ENCODE measurements at places on chromosomes 5 and 9.

GRCh38 chr5:147616421-147616820 lies 106.6 kb upstream of the DPYSL3 start:
- DNase-seq, result no peak

DNA sequence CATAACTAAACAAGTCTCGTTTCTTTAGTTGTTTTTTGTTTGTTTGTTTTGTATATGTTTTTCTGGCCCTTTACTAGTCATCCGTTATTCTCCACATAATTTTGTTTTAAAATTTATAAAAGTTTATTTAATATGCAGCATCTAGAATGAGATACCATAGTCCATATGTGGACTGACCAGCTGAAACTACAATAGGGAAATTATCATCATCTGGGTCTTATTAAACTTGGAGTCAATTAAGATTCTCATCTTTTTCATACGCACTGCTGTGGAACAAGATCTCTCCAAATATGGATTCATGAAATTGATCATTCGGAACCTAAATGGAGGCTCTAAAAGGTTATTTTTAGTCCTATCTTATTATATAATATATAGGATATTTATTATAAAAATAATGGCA lies 99.3 kb downstream of the FGF1 start:
- no peak for DNase-seq

DNA sequence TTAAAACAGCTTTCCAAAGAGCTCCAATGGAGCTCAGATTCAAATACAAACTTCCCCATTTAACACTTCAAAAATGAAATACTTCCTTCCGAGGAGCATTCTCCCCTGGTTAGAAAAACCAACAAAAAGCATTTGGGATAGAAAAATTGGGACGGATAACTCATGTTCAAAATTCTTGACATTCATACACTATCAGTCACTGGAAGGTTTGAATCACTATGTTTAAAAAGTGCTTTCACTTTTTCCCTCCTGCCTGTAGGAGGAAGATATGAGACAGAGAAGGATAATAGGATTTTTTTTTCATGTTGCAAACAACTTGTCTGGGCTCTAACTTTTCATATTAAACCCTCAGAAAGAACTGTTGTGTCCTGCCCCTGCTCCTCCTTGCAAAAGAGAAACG lies 412.0 kb downstream of the ACTL7B start:
- DNase-seq, result no peak

GRCh38 chr9:108586471-108587139 lies 269.2 kb downstream of the ACTL7B start:
- no peak for DNase-seq

GRCh38 chr9:30522486-30522885 lies 1862.0 kb upstream of the ACO1 start:
- DNase-seq, result no peak

DNA sequence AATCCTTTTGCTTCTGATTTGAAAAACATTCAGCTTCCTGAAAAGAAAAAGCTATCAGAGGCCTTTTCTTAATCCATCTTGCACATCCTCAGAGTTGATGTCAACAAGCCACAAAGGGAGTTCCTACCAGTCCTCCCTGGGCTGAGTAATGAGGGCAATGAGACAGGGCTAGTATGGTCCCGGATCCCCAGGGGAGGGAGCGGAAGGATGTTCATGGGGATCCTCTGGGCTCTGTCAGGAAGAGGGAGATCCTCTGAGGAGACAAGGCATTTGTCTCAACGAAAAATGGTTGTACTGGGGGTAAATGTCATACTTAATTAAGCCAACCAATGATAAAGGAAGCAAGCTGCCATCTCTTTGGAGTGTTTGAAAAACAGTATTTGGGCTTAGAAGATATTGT lies 195.3 kb downstream of the DTWD2 start:
- DNase-seq, result no peak

- DNase-seq, result no peak
These were observed 5.6 kb upstream of the LCN2 start for GRCh38 chr9:128143525-128144238.

DNA sequence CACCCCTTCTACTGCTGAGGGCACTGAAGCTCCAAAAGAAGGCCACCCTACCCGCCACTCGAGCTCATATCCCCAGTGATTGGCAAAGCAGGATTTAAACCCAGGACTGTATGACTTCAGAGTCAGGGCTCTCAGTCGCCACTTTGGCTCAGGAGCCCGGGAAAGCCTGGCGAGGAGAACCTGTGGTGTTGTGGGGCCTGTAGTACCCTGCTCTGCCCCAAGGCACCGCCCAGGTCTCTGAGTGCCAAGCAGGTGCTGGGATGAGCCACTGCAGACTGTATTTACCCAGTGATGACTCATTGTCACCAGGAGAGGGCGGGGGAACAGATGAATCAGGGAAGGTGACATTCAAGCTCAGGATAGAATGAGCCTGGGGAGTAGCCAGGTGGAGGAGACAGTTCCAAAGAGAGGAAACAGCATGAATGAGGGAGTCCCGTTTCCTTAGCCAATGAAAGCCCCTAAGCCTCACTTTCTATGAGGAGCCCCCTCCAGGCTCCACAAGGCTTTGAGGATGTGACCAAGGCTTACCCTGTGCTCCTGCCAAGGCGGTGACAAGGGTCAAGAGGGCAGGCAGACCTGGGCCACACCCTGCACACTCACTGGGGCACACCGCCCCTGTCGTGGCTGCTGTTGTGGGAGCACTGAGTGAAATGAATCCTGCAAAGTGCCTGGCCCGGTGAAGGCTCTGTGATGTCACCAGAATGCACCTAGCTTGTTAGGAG lies 17.8 kb upstream of the DPM2 start:
- DNase-seq, result peak; percentile 73

- no peak for DNase-seq
These were observed 20.1 kb upstream of the TMEFF1 start for GRCh38 chr9:100452894-100453293.

GRCh38 chr5:74556006-74556405 lies 84.5 kb downstream of the ENC1 start:
- DNase-seq, result no peak

DNA sequence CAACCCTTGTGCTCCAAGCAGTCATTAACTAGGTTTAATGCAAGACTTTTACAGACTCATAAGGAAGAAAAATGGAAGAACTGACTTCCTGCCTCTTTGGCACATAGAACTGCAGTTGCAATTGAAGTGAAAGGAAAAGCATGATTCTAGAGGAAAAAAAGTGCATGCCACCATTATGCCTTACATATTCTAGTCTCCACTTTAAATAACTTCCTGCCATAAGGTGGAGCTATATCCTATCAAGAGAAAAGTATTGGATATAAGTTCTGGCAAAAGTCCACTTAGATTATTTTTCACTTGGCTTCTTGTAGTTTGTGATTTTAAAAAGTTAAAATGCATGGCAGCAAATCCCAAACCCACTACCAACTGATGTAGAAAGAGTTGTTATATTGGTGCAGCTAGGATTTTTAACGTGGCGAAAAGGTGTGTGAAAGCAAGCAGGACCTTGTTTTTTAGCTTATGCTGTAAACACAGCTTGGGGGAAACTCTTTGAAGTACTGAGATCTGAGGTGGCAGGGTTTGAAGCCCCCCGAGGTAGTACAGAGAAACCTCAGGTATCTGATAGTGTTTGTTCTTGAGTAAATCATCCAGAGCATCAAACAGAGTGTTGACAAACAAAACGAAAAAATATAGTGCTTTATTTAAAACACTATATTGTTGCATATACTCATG lies 117.9 kb downstream of the ANXA1 start:
- DNase-seq, result no peak

DNA sequence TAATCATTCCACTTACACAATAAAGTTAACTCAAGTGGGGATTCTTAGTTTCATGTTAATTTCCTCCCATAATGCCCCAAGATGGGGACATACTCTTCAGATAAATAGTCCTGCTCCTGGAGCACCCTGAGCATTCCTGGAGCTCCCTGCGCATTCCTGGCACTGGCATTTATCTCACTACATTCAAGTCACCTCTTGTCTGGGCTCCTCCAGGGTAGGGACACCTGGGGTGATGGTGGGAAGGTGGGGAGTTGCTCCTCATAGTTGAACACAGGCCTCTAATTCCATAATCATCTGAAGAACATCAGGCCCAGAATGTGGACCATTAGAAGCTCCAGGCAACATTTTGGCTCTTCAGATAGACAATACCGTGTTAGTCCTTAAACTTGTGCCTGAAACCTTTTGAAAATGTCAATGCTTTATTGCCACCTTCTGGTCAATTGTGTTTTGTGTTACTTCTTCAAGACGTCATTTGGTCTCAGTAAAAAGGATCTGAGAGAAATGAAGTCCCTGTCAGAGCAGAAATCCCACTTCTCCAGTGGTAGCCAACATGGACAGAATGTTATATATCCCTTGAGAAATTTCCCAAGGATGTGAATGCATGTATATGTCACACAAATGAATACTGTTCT lies 14.2 kb upstream of the AGGF1 start:
- no peak for DNase-seq

DNA sequence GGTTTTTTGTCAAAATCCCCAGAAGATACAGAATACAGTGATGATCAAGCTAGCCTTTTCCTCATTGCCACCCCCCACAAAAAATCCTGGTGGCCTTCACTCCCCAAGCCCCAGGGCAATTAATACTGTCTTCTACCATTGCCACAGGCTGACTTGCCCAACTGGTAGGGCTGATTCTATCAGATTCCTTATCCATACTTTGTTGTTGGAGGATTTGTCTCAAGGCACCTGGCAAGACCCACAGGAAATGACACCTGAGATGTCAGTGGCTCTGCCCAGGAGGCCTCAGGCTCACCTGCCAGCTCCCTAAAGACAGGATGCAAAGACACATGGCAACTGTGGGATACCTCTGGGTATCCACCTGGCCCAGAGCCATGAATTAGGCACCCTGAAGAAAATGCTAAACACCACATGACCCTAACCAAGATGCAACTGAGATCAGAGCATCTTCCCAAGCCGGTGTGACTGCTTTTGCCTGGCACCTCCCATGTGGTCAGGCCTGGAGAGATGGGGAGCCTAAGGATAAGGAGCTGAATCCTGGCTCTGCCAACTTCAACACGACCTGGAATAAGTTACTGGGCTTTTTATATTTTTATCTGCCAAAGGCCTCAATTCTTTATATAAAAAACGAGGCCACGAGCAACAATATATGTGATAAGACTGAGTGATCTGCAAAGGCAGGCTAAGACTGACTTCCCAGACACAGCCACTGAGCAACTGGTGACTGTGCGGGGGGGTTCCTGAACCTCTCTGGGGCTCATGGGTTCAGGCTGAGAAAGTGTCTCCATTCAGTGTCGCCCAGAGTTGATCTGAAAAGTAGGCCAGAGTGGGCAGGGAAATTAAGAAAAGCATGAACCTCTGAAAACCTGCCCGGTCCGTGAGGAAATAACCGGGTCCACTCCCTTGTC lies 944 bp downstream of the ATOX1 start:
- DNase-seq, result no peak

GRCh38 chr9:88197016-88197415 lies 58.7 kb upstream of the SPATA31C2 start:
- no peak for DNase-seq

DNA sequence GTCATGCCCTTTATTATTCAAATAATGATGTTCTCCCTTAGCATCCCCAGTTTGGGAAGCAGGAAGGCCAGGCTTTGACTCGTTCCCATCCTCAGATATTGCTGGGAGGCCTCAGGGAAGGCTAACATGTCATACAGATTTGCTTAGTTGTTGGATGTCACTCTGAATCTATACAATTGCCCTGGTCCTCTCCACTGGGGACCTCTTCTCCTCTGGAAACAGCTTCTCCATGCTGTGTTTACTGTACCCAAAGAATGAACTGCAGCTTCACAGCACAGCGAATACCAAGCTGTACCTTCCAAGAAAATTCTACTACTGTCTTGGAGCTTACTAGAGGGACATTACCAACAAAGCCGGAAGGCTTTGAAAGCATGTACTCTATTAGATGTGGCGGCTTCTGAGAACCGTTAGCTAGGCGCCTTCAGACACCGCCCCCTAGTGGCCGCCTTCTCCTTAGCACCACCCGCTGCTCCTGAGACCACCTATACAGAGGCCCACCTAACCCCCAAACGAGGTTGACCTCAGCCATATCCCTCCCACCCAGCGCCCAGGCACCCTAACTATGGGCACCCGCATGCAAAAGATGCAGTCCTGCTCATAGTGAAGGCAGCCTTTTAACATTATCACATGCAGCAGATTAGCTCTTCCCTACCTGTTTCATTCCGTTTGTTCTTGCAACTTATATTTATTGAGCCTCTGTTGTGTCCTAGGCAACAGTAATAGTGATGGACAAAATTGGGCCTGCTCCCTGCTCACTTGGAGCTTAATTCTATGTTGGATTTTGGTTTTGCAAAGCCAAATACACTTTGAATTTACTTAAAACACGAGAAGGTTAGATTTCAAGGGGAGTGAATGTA lies 34.9 kb upstream of the FOXI1 start:
- DNase-seq, result peak; percentile 5

GRCh38 chr9:13100914-13101572 lies 178.4 kb downstream of the MPDZ start:
- DNase-seq, result no peak

DNA sequence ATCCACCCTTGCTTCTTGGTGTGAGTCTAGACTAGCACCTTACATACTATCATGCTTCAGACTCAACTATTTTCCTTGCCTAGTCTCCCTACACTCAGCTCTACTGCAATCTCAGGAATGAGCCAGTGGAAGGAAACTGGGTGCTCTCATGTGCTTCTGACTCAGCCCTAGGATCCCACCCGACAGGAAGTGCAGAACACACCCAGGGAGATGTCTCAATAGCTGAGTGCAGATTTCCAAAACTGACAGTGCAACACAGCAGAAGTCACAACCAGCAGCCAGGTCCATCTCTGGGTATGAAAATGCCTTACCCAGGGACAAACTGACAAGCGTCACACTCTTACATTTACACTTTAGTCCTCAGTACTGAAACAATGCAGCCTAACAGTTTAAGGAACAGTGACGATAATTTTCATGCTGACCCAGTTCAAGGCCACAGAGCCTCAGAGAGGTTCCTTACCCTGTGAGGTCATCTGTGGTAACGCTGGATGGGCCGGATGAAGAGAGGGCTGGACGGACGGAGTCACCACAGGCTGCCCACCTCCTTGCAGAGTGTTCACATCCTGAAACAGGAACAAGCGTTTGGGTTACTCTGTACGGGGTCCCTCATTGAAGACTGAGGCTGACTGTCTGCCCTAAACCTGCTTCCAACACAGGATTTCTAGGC lies 33.0 kb downstream of the FKBP15 start:
- DNase-seq, result no peak

- DNase-seq, result no peak
These were observed 74.1 kb downstream of the SERINC5 start for GRCh38 chr5:80181618-80182211.

GRCh38 chr9:126745574-126746411 lies 59.0 kb upstream of the ZBTB43 start:
- DNase-seq, result no peak

- DNase-seq, result no peak
These were observed 68.6 kb upstream of the PPP1R26 start for GRCh38 chr9:135410831-135411473.

DNA sequence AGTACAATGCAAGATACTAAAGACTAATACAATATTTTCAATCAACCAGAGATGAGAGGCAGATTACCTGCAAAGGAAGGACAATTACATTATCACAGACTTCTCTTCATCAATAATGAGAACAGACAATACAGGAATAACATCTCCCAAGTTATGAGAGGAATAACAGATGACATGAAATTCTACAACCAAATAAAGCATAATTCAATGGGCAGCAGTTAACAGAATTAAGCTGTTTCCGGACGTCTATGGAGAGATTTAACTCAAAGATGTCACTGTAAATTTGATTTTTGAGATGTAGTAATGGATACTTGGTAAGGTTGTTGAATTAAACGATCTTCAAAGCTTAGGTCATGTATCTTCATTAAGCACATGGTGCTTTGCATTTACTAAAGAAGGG lies 19.8 kb upstream of the PARP8 start:
- no peak for DNase-seq

All from stimulated activated CD4-positive, alpha-beta T cell treated with anti-CD3 and anti-CD28 coated beads, TNF-alpha, amount 100 ng/mL, for 1 hour (primary cell).